ENCODE measurements at places on chromosomes 12 and 14.

DNA sequence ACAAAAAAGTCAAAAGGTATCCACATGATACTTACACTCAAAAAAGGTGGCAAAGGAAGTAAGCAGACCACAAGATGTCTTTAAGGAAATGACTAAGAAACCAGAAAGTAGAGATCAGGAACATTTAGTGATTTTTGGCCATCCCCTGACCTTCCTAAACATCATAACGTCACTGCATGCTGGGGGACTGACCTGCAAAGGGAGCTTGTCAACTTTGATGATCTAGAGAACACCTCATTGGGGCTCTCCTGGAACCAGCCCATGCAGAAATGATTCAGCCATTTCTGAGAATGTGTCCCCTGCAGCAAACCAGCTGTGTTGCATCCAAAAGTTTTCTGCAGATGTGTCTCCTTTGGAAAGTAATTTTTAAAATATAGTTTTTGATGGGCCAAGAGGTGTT is 152.2 kb upstream of the RASSF8 start:
- no peak for DNase-seq

DNA sequence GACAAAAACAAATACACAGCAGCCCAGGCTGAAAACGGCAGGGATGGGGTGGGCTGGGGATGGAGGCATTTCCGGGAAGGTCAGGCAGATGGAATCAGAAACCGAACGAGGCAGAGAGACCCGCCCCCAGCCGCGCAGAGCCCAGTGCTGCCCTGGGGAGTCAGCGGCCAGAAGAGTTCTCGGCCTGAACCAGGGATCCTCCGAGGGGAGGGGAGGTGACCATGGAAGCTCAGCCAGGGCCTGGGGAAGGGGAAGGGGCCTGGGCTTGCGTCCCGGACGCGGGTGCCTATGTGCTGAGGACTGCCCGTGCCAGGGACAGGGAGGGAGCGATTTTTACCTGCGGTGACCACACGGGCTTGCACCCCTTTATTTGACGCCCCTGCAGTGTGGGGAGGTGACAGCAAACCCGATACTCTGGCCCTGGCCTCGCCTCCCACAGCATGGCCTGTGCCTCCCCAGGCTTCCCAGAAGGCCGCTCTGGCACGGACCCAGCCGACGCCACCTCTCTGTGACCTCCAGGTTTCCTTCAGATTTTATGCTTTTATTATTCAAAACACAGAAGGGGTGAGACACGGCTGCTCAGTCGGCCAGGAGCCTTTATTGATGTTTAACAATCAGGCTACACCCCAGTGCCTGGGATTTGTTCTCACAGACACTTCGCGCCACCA is 7.7 kb downstream of the LRCOL1 start:
- DNase-seq: peak; percentile 14

GRCh38 chr14:61416591-61416990 is 95.2 kb downstream of the PRKCH start:
- DNase-seq: no peak

DNA sequence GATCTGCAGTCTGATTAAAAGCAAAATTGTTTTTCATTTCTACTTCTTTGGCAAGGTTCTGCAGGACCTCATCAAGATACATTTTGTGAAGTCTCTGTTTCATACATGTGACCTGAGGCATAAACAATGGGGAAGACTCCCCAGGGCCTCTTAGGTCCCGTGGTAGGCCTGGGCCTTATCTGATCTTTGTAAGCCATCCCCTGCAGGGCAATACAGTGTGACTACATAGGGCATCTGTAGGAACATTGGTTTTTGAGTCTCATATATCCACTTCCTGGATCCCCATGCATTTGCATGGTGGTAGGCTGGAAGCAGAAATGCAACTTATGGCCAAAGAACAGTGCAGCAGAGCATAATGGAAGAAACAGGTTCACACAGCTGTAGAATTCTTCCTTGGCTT is 6.0 kb downstream of the FAR2 start:
- DNase-seq: no peak

DNA sequence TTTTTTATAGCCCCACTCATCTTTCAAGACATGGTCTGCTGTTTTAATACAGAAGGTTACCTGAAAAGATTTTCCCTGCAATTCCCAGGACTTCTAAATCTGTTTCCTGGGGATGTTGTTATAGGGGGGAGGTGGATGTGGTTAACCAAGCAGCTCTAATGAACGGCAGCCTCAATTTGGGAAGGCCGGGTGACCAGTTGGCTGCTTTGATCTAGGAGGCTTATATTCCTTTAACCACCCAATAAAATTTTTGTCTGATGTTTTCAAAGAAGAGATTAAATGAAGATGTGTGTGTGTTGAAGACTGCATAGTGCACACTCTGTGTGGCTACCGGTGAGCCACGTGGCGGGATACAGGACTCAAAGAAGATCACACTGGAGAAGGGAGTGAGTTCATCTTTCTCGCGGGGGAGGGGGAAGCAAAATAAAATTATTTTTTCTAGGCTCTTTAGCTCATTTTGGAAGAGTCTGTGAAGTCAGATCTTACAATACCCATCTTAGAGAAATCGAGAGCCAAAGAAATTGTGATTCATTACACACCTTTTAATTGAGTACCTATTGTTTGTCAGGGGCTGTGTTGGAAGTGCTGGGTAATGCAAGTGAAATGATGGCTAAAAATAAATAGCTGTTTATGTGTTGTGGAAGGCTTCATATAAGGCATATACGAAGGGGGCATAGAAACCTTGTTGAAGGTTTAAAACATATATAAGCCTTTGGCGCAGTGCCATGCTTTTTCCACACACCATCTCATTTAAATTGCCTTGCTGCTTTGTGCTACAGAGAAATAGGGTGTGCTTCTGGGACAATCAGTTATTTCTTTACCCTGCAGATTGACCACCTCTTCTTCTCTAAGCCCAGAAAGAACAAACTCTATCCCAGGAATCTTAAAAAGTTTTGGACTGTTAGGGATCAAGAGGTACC is 18.5 kb downstream of the ELK3 start:
- DNase-seq: no peak

- no peak for DNase-seq
These were observed 21.6 kb downstream of the BTG1 start for GRCh38 chr12:92123780-92124688.

DNA sequence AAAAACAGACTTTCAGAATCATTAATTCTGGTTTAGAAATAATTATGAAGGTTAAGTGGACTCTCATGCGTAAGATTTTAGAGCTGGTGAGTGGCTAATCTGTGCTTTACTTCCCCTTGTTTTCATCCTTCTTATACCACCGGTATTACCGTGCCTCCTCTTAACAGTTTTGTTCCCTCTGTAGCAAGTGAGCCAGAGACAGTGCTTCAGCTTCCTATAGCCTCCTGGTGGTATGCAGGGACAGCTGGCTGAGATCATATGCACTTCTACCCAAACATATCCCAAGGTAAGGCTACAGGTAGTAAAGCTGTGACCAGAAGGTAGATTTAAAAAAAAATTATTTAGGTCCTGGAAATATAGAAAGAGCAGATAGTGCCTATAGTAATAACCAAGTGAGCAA is 55.2 kb downstream of the PDE3A start:
- DNase-seq: no peak

GRCh38 chr12:48764521-48764920 is 24.4 kb downstream of the ADCY6 start:
- DNase-seq: no peak

DNA sequence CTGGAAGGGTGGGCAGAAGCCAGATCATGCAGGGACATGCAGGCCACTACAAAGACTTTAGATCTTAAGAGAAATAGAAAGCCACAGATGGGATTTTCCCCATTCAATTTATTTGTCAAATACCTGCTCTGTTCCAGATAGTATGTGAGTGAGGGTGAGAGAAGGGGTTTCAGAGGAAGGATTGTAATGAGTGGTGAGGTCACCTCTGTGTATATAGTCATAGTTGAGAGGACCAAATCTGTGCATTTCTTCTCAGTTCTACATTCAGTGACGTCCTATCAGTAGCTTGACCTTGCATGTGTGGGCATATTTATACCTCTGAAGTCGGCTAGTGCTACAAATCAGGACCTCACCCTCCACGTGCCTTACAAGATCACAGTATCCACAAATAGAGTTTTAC is 31.2 kb upstream of the RBM19 start:
- DNase-seq: no peak

GRCh38 chr14:41482861-41483260 is 123.8 kb upstream of the LRFN5 start:
- DNase-seq: no peak

DNA sequence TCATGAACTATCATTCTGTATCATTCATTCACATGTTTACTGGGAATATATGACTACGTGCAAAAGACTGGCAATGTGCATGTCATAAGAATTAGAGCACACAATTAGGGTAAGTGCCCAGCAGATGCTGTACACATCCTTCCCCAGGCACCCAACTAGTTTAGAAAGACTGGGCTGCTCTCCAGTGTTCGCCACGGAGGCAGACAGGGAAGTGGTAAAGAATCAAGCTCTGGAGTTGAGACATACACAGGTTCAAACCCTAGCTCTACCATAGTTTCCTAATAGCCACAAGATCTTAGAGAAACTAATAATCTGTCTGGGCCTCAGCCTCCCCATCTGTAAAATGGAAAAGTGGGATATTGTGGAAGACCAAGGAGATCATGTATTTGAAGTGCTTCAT is 6.8 kb downstream of the TMCC3 start:
- no peak for DNase-seq

GRCh38 chr14:68767248-68767645 is 25.6 kb downstream of the ZFP36L1 start:
- DNase-seq: no peak

- no peak for DNase-seq
These were observed 105.3 kb downstream of the KCNH5 start for GRCh38 chr14:62939970-62940369.

GRCh38 chr14:54098536-54098935 is 141.9 kb upstream of the BMP4 start:
- no peak for DNase-seq

- DNase-seq: no peak
These were observed 181.0 kb downstream of the MON2 start for GRCh38 chr12:62647586-62647985.

- no peak for DNase-seq
These were observed 211.9 kb upstream of the TBX3 start for GRCh38 chr12:114895827-114896226.

DNA sequence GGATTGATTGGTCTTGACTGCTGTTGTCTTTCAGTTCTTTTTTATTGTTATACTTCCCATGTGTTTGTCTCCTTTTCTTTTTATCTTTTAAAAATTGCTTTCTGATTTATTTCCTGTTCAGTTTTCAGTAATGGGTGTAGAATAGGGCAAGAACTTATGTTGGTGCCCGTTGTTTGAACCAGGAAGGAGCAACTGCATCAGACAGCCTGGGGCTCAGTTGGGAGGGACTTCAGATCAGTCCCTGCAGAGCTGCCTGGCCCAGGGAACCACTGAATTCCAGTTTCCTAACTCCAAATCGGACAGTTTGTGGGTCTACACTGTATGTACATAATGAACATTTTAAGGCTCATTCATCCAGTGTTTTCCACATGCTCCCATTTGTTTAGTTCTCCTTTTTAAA is 64.9 kb downstream of the FBXO34 start:
- DNase-seq: no peak

- DNase-seq: no peak
These were observed 253.4 kb downstream of the BTG1 start for GRCh38 chr12:91892081-91892855.

DNA sequence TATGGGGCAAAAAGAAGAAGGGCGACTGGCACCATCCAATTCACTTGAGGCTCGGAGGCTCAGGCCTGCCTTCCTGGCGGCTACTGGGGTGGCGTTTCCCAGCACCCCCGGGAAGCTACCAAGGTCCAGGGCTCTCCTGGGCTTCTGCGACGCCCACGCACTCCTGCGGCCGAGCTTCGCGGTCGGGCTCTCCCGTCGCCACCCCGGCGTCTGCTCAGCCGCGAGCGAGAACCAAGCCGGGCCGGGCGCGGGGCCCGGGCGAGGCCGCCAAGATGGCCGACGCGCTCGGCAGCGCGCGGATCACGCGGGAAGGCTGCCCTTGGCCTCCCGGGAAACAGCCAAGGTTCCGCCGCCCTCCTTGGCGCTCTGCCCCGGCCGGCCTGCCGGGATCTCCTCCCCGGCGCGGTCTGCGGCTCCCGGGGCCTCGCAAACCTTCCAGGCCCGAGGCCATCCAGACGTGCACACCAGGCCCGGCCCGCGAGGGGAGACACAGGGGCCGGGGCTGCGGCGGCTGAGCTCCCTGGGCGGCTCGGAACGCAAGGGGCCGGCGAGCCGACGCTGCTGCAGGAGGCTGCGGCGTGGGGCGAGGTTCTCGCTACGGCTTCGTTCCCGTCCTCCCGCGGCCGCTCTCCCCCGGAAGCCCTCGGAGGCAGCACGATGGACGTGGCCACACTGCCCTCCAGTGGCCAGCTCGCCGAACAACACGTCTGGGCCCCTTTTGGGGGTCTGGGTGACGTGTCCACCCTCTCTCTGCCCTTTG is 23.5 kb upstream of the ZFP36L1 start:
- DNase-seq: peak; percentile 75

GRCh38 chr12:570921-571794 is 92.1 kb downstream of the NINJ2 start:
- no peak for DNase-seq

DNA sequence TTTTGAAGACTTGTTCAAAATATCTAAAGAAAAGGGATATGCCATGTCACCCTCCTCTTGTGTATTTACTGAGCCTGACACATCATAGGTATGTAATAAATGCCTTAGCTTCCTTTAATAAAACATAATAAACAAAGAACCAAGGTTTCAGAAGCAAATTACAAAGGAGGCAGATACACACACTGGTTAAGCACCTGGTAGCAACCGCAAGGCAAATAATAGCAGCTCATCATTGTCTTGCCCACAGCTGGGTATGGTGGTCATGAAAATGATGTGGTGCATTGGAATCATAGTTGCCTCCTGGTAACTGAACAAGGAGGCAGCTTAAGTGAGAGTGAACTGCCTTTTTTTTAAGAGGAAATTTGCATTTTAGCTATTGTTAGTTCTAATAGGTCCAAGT is 39.0 kb downstream of the PAX9 start:
- peak; percentile 17 for DNase-seq

- no peak for DNase-seq
These were observed 4.0 kb downstream of the PRKAG1 start for GRCh38 chr12:49014547-49014946.

DNA sequence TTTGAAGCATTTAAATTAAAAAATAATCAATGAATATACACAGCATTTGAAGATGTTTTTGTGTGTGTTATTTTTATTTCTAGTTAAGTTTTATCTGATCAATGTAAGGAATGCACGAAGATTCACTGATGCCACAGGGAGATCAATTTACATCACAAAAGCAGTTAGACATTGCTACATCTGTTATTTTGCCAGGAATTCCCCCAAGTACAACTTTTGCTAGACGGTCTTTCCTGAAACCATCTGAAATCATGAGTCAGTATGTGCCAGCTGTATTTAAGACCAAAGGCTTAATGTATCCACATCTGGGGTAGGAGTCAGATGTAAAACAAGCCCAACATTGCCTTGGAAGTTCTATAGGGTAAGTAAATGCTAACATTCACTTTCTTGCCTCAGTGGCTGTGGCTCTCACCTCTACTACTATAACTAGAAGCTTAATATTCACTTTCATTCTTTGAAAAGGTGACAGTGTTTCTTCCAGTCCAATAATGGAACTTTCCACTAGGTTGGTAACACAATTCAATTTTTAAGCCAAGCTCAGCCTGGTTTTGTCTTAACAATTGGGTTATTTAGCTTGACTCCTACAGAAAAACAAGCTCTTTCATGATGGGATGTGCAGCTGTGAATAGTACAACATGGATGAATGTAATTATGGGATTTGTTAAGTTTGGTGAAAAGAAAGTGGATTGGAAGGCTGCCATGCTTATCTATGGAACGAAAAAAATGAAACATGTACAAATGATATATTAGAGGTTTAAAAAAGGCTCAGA is 385.4 kb upstream of the TMEM132C start:
- no peak for DNase-seq

GRCh38 chr12:19529951-19530636 is 90.8 kb downstream of the AEBP2 start:
- DNase-seq: no peak

GRCh38 chr14:44589180-44589579 is 82.1 kb upstream of the FSCB start:
- no peak for DNase-seq

Data from DMS153 (cell line).